ENCODE measurements at places on chromosomes 3 and 15.

- DNase-seq = no peak
Observed at GRCh38 chr3:188695241-188695640, 476.5 kb upstream of the TPRG1 start.

DNA sequence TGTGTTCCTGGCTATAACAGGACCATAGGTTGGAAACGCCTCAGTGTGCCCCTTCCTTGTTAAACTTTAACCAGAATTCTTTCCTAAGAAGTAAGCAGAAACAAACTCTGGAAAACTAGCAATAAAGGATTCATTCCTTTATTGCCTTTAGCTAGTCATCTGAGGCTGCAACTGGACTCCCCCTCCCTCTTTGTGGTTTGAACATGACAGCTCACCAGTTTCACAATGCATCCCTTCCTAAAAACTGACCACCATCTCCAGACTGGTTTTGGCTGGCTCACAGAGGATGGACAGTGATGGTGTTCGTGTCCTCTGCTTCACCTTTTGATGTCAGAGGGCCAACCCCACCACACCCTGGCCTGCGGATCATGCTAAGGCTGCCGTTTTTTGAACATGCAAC lies 27.9 kb upstream of the TGFBR2 start:
- no peak for DNase-seq

DNA sequence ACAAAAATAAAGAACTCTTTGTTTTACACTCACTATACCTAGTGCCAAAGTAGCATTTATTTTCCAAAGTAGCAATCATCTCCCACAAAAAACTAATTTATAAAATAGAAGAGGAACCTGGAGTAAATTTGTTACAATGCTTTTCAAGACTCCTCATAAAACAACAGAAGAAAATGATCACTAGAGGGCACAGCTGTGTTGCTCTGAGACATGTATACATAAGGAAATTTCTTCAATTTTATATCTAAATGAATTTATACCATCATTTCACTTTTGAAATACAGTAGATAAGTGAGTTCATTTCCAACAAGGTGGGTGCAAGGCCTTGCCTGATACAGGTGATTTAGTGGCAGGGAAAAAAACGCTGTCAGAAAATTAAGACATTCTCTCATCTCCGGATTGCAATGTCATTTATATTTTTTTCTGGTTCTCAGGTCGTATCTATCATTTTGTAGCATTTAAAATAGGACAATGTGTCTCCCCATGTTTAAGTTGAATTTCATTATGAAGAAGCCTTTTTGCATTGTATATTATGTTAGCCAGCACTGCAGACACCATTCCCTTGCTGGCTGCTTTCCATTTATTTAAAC lies 25.3 kb upstream of the ARHGEF26 start:
- no peak for DNase-seq

- DNase-seq = no peak
Observed at GRCh38 chr3:134869153-134869726, 74.2 kb downstream of the EPHB1 start.

GRCh38 chr3:16084887-16085286 lies 89.6 kb upstream of the GALNT15 start:
- no peak for DNase-seq

- DNase-seq = no peak
Observed at GRCh38 chr3:53320697-53321096, 26.6 kb downstream of the DCP1A start.

GRCh38 chr15:95834028-95834804 lies 496.3 kb upstream of the NR2F2 start:
- no peak for DNase-seq

DNA sequence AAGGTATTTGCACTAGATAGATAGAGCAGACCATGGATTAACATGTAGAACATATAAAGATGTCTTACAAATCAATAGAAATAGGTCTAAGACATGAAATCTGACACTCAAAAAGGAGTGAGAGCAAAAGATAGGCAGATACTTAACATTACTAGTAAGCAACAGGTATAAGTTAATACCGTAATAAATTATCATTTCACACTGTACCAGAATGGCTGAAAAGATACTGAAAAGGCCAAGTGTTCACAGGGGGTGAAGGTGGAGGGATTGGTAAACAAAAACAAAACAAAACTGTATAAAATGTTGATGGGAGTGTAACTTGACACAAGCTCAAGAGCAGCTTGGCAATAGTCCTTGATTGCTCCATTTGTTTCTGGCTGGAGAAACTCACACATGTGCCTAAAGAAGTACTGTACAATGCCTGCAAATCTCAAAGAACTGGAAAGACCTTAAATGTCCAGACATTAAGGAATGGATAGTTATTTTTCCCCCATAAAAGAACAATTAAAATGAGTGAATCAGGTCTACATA lies 3.5 kb downstream of the NSMCE3 start:
- DNase-seq = no peak

DNA sequence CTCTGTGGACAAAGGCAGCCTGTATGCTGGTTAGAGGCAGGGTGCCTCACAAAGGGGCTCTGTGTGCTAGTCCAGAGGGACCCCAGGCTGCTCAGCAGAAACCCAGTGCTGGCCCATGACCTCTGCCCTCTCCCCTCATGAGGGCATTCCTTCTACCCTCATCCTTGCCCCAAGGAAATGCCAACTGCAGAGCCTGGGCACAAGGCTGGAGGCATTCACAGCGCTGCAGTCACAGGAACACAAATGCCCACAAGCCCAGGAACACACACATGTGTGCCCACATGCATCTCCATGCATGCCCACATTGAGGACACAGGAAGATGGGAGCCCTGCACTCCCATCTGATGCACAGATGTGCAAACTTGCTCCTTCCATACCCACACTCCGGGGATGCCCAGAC lies 3.8 kb downstream of the INKA1 start:
- no peak for DNase-seq

GRCh38 chr15:82875411-82876003 lies 66.1 kb downstream of the WHAMM start:
- no peak for DNase-seq

GRCh38 chr3:33062866-33063265 lies 34.1 kb downstream of the GLB1 start:
- peak; percentile 59 for DNase-seq

DNA sequence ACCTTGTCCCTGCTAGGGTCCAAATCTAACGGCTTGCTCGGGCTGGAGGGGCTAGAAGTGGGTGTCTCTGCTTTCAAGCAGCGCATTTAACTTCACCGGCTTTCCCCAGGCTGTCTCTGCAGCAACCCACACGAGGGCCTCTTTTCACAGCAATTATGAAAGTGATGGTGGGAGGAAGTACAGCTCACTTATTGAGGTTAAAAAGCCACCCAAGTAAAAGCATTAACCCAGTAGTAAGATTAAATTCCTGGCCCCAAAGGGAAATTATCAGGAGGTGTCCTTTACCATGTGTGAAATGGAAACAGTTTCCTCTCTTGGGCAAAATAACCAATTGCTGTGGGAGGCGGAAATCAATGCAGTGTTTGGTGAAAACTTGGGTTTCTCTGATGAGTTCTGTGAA lies 41.1 kb downstream of the NGRN start:
- peak; percentile 34 for DNase-seq

DNA sequence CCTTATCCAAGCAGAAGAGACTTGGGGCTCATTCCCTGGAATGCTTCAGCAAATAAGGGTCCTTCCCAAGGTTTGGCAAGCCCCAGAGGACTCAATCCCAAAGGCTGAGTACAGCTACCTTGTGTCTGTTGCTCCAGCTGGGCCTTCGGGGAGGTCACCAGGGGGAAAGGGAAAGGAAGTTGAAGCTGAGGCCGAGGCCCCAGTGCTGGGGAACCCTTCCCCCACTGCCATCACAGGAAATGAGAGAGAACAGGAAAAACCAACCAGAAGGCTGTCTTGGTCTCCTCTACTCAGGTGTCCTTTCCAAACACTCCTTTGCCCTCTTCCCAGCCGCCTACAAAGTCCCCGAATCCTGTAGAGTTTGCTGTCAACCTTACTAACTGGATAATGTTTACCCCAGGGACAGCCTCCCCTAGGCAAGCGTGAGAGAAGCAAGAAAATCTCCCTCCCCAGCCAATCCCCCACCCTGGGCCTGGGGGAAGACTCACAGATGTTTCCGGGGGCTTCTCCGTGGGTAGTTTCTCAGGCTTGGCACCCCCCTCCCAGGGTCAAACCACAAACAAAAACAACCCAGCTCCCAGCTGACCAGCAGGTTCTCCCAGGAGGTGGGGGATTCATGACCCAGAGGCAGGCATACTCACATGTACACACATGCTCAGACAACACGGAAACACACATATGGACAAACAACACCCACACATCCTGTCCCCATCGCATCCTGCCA lies 5.5 kb downstream of the CSRNP1 start:
- DNase-seq = peak; percentile 65

DNA sequence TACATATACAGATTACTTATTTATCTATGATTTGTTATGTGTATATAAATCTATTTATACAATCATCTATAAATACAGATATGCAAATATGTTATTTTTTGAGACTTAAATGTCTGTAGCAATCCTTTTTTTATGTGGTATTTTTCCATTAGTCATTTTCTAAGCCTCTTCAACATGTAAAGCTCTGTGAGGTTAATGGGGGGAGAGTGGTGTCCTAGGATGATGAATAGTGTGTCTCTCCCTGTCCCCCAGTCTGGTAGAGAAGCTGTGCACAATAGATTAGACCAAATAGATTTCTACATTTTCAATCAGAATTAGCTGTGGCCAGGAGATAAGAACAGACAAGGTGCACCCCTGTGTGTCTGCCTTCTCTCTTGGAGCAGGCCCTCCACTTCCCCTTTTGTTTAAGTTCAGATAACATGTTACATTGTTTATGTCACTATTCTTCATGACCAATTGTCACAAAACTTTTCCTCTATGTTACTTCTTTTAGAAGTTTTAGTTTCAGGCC lies 453.9 kb downstream of the LPP start:
- no peak for DNase-seq

- DNase-seq = no peak
Observed at GRCh38 chr15:99932676-99933402, 199.6 kb upstream of the LYSMD4 start.

GRCh38 chr15:70503073-70503745 lies 260.1 kb downstream of the UACA start:
- no peak for DNase-seq

DNA sequence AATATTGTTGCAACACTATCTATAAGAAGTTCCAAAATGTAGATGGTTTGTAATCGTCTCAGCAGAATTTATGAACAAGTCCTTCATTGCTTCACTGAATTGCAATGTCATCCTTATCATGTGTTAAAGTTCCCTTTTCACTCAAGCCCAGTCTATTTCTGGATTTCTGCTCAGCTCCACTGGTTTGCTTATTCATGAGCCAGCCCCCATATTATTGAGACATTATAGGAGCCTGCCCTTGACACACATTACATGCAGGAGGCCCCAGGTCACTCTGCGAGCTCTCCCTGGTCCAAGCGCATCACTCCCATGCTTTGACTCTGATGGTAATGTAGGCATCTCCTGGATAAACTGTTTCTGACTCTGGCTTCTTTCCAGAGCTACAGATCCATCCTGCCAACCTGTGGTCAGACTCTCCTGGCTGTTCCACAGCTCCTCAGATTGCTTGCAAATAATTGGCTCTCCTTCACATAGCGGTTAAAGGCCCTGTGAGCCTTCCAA lies 56.9 kb downstream of the ABTB1 start:
- no peak for DNase-seq

GRCh38 chr3:124273651-124274050 lies 281.7 kb upstream of the ROPN1 start:
- no peak for DNase-seq

- no peak for DNase-seq
Observed at GRCh38 chr3:157312376-157312745, 124.3 kb upstream of the PTX3 start.

GRCh38 chr3:189806171-189806951 lies 175.2 kb downstream of the TP63 start:
- no peak for DNase-seq

- DNase-seq = no peak
Observed at GRCh38 chr3:134357261-134357913, 16.9 kb downstream of the AMOTL2 start.

GRCh38 chr3:87710028-87710427 lies 348.8 kb downstream of the CGGBP1 start:
- no peak for DNase-seq

DNA sequence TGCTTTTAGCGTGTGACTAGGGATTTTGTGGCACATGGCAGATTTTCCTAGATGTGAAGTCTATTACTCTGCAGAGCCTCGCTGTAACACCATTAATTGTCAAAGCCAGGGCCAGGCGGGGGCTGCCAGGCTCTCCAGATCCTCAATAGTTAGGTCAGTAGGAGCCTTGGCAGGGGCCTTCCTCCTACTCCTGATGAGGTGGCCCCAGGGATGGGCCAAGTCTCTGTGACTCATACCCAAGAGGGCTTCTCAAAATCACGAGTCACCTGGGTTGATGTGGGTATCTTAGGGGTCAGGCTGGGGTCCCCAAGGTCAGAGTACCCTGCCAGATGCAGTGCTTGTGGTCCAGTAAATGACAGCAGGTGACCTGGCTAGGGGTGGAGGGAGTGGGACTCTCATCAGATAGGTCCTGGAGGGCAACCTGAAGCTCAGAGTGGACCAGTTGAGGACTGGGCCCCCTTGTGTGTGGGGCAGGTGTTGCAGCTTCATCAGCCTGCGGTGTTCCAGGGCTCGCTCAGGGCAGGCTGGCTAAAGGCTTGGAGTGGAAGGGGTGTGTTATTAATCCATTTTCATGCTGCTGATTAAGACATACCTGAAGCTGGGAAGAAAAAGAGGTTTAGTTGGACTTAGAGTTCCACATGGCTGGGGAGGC lies 88.5 kb upstream of the MYZAP start:
- DNase-seq = no peak

- DNase-seq = no peak
Observed at GRCh38 chr3:84008623-84009022, 950.2 kb upstream of the CADM2 start.

DNA sequence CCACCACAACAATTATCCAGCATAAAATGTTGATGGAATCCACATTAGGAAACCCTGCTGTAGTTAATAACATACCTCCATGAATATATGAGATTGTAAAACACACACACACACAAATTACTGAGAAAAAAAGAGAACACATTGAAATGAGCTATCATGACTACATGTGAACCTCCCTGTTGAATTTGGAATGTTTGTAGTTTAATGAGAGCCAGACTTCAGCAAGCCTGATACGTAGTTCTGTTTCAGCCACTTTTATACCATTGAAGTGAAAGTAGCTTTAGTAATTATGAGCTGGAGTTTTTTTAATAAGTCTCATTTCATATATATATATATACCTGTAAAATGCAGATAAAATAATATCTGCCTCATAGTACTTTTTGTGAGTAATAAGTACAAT lies 1146.4 kb downstream of the NAALADL2 start:
- DNase-seq = no peak

GRCh38 chr15:89389841-89390603 lies 55.4 kb upstream of the POLG start:
- DNase-seq = no peak
